Glutamatergic neuron (in vitro differentiated cells): ENCODE measurements at places on chromosomes 5 and 9. TPM values are rescaled to one million over a fixed set of nuclear protein-coding genes. Genes with fewer than 3 reads are reported as not detected.

PCDH1 gene
- total RNA-seq: 7.9 TPM

VAV2 gene
- 270 TPM for total RNA-seq

DMRTA1 gene
- total RNA-seq: 30.1 TPM

PPP3R2 gene
- total RNA-seq: not detected

APBA1 gene
- 13.0 TPM for total RNA-seq

ARID3C gene
- total RNA-seq: not detected

MAP1B gene
- 2,530 TPM for total RNA-seq

PCAT7 gene
- total RNA-seq: 16.4 TPM

SLC1A3 gene
- 1.6 TPM for total RNA-seq

ERAP2 gene
- not detected for total RNA-seq

NFIB gene
- 1.5 TPM for total RNA-seq

LCN9 gene
- not detected for total RNA-seq

BARHL1 gene
- not detected for total RNA-seq

WDR38 gene
- not detected for total RNA-seq
